ENCODE measurements at places on chromosomes 16 and 17. TPM values are rescaled to one million over a fixed set of nuclear protein-coding genes. Genes with fewer than 3 reads are reported as not detected.

The PCGF2 gene
- 15.8 TPM for total RNA-seq

The CA10 gene
- not detected for total RNA-seq

DNA sequence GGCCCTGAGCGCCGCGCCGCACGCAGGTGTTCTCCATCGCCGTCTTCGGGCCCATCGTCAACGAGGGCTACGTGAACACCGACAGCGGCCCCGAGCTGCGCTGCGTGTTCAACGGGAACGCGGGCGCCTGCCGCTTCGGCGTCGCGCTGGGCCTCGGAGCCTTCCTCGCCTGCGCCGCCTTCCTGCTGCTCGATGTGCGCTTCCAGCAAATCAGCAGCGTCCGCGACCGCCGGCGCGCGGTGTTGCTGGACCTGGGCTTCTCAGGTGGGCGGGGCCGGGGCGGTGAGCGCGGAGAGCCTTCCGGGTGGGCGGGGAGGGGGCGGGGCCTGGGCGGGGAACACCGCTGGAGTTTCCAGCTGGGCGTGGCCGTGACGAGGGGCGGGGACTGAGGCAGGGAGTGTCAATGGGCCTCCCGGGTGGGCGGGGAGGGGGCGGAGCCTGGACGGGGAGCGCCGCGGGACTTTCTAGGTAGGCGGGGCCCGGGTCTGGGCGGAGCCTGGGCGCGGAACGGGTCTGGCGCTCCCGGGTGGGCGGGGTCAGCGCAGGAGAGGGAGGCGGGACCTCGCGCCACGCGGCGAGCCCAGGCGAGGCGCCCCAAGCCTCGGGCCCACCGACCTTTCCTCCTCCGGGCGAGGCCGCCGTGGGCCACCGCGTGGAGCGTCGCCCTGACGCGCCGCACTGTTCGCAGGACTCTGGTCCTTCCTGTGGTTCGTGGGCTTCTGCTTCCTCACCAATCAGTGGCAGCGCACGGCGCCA lies 2.4 kb downstream of the SYNGR3 start:
- DNase-seq = no peak

DNA sequence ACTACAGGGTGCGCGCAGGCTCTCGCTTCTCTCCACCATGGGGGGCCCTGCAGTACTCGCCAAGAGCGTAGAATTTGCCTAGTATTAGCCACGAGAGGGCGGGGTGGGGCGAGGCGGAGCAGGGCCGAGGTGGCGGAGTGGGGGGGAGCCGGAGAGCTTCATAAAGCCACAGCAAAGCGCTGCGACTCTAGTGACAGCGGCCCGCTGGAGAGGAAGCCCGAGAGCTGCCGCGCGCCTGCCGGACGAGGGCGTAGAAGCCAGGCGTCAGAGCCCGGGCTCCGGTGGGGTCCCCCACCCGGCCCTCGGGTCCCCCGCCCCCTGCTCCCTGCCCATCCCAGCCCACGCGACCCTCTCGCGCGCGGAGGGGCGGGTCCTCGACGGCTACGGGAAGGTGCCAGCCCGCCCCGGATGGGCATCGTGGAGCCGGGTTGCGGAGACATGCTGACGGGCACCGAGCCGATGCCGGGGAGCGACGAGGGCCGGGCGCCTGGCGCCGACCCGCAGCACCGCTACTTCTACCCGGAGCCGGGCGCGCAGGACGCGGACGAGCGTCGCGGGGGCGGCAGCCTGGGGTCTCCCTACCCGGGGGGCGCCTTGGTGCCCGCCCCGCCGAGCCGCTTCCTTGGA lies at the start of gene TBX21:
Gene TBX21, plus strand, starts transcription at position 190 of the 627 bp plus-strand sequence. Its CDS starts 219 bp downstream, at position 409.
- no peak for DNase-seq

DNA sequence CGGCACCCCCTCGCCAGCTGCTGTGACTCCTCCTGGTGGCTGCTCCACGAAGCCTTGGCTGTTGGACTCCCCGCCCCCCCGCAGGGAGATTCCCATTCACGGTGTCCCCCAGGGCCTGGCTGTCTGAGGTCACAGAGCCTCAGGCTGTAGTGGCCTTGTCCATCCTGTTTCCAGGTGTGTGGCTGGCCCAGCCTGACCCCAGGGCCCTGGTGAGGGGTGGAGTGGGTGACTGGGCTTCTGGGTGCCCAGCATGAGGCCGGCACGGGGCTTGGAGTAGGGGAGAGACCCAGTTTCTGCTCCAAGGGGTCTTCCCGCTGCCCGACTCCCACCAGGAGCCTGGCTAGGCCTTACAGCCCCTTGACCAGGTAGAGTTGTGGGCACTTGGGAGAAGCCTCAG lies 10.4 kb downstream of the PRSS27 start:
- DNase-seq = no peak

DNA sequence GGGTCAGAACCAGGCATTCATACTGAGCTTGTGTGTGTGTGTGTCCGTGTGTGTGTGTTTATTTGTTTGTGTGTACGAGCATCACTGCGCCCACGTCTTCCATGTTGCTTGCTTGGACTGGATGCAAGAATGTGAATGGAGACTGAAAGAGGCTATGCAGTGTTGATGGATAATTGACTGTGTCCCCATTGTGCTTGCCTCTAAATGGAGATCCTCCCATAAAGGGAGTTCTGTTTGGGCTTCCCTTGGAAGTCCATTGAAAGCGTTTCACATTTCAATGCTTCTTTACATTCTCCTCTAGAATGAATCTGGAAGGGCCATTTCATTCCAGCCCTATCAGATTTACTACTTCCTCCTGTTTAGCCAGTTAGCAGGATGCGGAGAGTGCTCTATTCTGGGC lies 124.0 kb downstream of the GP2 start:
- no peak for DNase-seq

DNA sequence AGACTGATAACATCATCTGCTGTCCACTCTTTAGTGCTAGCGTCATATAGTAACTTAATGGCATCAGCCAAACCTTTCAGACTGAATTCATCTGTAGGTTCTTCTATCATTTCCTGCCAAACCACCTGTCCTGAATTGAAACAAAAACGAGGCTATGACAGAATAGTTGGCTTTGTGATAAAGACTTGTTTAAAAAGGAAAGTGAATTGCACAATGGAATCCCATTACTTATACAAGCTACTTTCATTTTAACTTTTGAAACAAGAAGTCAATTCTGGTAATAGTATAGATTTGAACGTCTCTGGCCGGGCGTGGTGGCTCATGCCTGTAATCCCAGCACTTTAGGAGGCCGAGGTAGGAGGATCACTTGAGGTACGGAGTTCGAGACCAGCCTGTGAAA lies 18.2 kb downstream of the LASP1NB start:
- DNase-seq = no peak
